Gastroesophageal sphincter (tissue), 4 donors: ENCODE measurements at places on chromosomes 16 and 17. TPM values are rescaled to one million over a fixed set of nuclear protein-coding genes. Genes with fewer than 3 reads are reported as not detected.

Gene ITGA3
- total RNA-seq, result 62.4 TPM

DNA sequence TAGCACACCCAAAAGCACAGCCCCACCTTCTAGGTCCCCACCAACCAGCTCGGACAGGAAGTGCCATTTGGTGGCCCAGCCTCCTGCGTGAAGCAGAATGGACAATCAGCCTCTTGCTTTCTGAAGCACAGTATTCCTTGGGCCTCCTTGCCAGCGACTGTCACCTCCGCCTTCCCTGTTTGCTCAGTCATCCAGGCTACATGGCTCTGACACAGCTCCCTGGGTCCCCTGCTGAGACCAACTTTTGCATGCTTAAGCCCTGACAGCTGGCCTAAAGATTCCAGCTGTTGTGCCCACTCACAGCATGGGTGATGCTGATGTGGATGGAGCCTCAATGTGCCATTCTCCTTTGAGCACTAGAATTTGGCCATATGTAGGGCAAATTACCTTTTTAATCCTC, 4.5 kb upstream of the CACNG5 start:
- no peak for ATAC-seq

GRCh38 chr17:40895106-40895730, 10.2 kb upstream of the KRT20 start:
- no peak for ATAC-seq

GRCh38 chr16:84947996-84948850, 63.1 kb downstream of the ZDHHC7 start:
- ATAC-seq, result no peak
